Left renal pelvis (tissue), 4 donors: ENCODE measurements at places on chromosomes 3 and 15.
A peak's percentile ranks its signal among the peaks of the same experiment; 100 is the strongest.

DNA sequence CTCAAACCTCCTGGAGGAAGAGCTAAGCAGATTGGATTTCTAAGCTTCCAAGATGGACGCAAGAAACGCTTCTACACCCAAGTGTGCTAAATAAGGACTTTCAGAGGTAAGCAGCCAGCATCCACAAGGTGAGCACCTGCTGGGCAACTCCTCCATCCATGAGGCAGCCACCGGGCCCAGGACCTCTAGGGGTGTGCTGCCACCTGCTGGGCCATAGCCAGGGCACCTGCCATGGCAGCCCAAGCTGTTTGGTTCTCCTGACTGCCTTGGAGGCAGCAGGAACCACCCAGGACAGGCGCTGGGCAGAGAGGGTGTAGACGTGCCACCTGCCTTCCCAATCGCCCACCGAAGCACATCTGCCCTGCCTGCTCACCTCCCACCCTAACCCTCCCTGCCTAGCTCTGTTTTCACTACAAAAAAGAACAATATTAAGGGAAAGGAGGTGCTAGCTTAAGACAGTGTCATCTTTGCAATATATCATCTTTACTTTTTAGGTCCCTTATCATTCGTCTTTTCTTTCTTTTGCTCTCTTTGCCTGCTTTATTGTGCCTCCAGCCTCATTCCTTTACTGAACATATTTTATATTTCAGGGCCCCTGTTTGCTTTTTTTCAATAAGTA, 12.9 kb downstream of the C15orf62 start:
- no peak for DNase-seq

DNA sequence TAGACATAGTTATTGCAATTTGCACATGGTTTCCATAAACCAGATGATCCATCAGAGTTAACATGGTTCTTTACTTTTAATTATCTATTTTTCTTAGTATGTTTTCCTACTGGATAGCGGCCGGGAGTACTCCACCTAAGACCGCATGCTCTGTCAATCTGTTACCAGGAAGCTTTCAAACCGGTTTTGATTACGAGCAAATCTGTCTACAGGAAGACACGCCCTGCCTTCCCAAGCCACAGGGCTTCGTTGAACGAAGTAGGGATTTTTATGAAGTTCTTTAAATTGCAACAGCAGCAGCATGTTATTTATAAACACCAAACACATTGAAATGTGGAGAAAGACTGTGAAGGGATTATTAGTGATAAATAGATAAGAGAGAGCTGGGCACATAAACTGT, 283.3 kb upstream of the ROBO2 start:
- DNase-seq: no peak

DNA sequence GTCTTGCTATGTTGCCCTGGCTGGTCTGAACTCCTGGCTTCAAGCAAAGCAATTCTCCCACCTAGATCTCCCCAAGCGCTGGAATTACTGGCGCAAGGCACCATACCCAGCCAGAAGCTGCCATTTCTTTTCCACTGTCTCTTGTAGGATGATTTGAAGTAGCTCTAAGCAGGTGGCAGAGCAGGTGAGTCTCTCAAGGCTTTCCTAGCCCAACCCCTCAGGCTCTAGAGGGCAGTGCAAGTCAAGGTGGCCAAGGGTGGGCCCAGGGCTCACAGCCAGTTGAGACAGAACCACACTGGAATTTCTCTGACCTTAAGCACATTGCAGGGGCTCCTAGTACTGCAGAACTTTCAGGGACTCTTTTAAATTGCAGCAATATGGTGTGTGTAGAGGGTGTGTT, 15.6 kb upstream of the DAG1 start:
- DNase-seq: no peak

DNA sequence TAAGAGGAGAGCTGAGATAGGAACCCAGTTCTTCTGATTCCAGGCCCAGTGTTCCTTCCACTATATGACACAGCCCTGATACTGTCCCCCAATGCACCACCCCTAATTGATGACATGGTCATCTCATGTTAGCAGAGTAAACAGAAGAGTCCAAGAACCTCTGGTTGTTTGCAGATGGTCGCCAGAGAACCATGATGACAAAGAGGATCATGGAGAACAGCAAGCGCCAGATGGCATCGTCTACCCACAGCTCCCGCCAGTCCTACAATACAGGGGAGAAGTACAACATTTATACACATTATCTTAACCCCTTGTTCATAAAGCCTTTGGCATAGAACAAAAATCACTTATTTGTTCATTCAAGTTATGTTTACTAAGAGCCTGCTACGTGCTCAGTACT, 18.5 kb upstream of the VPS39 start:
- DNase-seq: no peak

- no peak for DNase-seq
Observed at GRCh38 chr15:82021992-82022391, 23.8 kb downstream of the MEX3B start.

DNA sequence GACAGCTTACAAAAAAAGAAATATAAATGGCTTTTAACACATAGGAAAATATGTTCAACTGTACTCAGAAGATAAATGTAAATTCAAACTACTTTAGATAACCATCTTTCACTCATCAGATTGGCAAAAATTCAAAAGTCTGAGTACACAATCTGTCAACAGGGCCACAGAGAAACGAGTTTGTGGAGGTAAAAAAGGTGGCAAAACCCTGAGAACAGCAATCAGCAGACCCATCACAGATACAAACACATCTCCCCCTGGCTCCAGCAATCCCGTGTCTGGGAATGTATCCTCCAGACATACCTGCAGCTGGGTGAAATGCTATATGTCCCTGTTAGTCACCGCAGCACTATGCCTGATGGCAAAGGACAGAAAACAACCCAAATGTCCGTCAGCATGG, 149.5 kb downstream of the OSBPL10 start:
- DNase-seq: no peak

- DNase-seq: peak; percentile 39
Observed at GRCh38 chr15:71201477-71201876, 86.2 kb downstream of the THSD4 start.

DNA sequence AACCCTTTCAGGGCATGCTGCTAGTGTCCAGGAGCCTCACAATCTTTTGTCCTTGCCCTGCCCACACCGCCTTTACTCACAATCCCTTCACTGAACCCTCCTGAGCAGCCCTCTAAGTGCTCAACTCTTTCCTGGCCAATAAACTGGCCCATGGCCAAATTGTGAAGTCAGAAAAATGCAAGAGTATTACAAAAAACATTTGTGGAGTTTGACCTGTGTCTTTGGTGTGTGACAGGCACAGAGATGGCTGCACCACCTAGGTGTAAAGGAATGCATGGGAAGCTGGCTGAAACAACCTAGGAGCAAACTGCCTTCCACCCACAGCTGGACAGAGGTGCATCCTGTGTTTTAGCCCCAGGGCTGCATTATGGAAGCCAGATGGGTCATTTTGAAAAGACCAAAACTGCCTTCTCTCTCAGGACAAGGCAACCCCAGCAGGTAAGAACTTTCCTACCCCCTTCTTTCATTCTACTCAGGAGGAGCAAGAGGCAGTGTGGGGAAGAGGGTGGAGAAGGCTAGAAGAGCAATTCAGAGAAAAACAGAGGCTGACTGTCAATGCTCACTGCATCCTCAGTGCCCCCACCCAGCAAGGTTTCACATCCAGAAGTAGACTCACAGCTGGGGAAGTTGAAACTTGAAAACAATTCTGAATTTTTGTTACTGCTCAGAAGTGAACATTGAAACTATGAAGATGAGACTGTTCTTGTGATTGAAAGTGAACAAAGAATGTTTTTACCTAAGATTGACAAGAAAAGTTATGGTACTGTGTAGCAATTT, 78.6 kb downstream of the TRIM42 start:
- no peak for DNase-seq

GRCh38 chr3:173939331-173939730, 541.8 kb downstream of the NLGN1 start:
- DNase-seq: no peak

DNA sequence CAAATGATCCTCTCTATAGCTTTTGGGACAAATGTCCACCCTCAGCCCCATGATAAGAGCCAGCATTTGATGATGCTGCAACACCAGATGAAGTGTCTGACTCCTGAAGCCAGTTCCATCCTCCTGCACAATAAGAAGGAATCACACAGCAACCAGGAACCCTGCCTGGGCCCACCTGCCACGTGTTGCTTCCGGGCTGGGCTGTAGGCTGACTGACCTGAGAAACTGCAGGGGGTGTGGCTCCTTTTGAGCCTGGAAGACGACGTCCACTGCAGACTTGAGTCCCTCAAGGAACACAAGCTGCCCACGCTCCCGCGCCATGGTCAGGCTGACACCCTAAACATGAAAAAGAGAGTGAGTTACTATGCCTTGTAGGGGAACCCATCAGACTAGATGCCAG, 9.4 kb downstream of the ELP6 start:
- DNase-seq: no peak

- no peak for DNase-seq
Observed at GRCh38 chr3:156477323-156477722, 77.6 kb downstream of the SSR3 start.

- no peak for DNase-seq
Observed at GRCh38 chr15:49380912-49381311, 42.1 kb upstream of the FGF7 start.

DNA sequence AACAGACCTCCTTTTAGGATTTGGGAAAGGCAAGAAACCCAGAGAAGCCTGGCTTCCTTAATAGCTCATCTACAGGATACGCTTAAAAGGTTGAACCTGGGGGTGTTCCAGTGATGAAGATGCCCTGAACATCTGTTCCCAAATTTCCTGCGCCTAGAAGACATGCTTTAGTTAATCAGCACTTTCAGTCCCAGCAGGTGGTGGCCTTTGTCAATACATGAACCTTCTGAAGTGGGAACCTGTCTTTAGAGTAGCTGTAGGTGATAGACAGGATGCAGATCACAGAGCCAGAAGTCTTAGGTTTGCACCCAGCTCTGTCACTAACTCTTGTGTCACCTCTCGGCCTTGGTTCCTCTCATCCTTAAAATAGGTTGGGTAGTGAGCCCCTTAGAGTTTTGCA, 149.7 kb upstream of the SYNPR start:
- no peak for DNase-seq

DNA sequence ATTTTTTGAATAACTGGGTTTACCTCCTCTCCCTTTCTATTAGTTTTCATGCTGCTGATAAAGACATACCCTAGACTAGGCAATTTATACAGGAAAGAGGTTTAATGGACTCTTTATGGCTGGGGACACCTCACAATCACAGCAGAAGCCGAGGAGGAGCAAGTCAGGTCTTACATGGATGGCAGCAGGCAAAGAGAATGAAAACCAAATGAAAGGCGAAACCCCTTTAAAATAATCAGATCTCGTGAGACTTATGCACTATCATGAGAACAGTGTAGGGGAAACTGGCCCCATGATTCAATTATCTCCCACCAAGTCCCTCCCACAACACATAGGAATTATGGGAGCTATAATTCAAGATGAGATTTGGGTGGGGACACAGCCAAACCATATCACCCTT, 2.0 kb upstream of the RSL24D1 start:
- DNase-seq: no peak

- no peak for DNase-seq
Observed at GRCh38 chr15:33988384-33988783, 20.1 kb downstream of the CHRM5 start.

GRCh38 chr3:4398941-4399245, 68.2 kb downstream of the SUMF1 start:
- DNase-seq: no peak

DNA sequence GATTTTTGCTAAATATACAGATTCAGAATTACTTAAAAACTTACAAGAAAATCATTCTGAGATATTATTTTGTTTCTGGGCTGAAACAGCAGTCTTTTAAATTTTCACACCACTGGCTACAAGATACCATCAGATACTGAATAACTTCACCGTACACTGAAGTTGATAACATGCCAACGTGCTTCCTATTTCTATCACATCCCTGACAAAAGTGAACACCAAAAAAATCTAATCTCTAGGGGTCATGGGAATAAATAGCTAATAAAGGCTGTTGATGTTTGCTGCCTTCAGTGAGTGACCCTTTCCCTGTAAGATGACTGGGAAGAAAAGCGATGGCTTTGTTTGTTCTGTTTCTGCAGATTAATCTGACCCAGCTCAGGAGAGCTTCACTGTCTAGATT, 120.5 kb downstream of the DUT start:
- no peak for DNase-seq

DNA sequence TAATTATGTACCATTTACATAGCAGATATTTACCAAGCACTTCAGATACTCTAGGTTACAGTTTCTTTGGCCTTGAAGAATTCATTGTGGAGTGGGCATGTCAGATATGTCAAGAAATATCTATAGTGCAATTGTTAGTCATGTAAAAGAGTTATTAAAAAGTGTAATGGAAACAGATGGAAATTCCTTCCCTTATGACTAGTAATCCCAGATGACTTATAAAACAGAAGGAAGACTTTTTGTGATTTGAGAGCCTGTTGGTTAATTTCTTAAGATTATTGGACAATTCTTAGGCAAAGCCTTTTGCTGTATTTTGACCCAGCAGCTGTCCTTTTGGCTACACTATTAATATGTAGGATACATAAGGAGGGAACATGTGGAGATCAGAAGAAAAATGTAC, 708.9 kb upstream of the NECTIN3 start:
- no peak for DNase-seq

DNA sequence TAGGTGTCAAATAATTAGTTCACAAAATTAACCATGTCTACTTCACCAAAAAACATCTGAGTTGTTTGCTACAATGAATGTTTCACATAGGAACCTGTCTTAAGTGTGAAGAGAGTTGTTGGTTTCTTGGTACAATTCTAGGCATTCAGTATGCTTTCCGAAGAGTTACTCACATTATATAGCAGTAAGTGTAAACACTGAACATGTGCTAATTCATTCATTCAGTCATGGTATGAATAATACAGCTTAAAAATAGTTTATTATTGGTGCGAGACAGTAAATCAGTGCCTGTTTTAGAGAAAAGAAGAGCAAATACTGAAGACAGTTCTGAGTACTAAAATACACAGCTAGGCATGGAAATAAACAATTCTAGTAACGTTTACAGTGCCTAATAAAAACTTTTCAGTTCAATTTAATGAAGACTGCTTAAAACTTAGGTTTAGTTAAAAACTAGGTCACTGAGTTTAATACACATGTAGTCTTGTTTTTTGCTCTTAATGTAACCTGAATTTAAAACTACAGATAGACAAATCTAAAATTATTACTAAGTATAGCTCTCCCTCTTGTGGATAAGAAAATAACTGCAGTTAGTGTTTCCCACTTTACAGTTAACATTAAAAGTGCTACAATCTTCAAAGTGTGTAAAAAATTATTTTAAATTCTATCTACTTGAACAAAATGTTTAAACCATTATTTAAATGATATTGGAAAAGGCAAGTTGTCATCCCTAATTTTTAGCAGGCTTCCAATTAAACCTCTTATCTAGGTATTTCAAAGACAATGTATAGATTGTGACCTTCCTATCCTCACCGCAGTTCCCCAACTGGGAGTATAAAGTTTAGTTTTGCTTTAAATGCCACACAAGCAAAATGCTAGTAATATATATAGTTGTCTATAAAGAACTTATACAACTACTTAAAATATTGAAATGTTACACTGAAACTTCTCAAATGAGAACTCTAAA, 20.1 kb upstream of the ZCWPW2 start:
- DNase-seq: no peak

- DNase-seq: no peak
Observed at GRCh38 chr15:69497076-69497475, 44.5 kb downstream of the RPLP1 start.

GRCh38 chr3:114179575-114179974, 723 bp upstream of the DRD3 start:
- DNase-seq: no peak

- no peak for DNase-seq
Observed at GRCh38 chr3:122555275-122556071, 8.6 kb downstream of the PARP9 start.

- no peak for DNase-seq
Observed at GRCh38 chr3:177538750-177539730, 341.8 kb upstream of the TBL1XR1 start.

GRCh38 chr3:126907557-126907956, 75.4 kb upstream of the PLXNA1 start:
- no peak for DNase-seq
